Activated CD4-positive, alpha-beta T cell treated with anti-CD3 and anti-CD28 coated beads, Interleukin-2, amount 50 U/mL, for 24 hours (primary cell): ENCODE measurements at places on chromosomes 12 and 14.

- no peak for DNase-seq
Measured at GRCh38 chr14:40119321-40119720, 687.1 kb upstream of the FBXO33 start.

DNA sequence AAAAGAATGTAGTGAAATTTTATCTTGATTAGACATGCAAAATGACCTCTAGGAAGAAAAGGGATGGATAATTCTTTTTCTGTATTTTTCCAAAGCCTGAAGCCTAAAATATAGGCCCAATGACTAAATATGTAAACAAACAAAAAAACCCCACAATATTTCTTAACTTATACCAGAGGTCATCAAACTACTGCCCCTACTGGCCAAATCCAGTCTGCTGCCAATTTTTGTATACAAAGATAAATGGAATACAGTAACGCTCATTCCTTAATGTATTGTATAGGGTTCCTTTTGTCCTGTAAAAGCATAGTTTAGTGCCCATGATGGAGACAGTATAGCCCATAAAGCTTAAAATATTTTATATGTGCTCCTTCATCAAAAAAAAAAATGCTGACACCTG lies 145.7 kb upstream of the ALG10 start:
- DNase-seq = no peak

GRCh38 chr12:51533799-51534198 lies 57.2 kb upstream of the SCN8A start:
- DNase-seq = no peak

GRCh38 chr12:46609273-46609623 lies 216.5 kb downstream of the SLC38A4 start:
- DNase-seq = no peak

DNA sequence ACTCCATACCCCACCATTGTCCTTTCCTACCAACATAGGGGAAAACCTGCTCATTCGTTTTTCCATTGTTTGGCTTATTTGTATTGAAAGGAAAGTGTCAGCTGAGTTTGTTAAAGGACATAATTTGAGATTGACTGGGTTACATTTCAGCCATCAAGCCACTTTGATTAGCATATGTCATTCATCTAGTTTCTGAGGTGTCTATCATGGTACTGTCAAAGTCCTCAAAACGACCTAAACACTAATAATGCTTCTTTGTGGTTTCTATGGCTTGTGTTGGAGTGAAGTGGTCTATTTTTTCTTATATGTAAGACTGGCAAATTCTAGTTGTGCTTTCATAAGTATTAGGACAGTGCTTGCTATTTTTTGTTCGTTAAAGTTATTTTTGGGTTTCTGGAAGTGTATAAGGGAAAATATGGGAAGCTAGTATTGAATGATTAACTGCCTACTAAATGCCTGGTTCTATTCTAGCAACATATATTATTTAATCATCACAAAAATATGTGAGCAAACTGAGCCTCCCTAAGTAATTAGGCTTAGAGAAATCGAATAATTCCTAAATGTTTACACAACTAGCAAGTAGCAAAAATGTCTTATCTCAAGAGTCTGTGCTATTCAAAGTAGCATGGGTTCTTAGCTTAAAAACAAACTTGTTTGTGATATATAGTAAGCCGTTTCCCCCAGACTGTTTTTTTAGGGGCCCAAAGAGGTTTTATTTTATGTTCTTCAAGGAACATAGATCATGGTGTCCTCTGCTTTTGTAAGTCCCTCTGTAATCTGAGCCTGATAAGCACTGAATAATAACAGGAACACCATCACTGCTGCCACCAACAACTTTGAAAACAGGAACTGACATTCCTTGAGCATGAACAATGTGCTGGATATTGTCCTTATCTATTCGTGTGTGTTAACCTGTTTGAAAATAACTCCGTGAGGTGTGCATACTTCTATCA lies 67.1 kb downstream of the DERA start:
- no peak for DNase-seq

GRCh38 chr14:79602045-79602444 lies 609.3 kb downstream of the DIO2 start:
- DNase-seq = no peak

- no peak for DNase-seq
Measured at GRCh38 chr14:38623661-38624060, 367.8 kb upstream of the CLEC14A start.

DNA sequence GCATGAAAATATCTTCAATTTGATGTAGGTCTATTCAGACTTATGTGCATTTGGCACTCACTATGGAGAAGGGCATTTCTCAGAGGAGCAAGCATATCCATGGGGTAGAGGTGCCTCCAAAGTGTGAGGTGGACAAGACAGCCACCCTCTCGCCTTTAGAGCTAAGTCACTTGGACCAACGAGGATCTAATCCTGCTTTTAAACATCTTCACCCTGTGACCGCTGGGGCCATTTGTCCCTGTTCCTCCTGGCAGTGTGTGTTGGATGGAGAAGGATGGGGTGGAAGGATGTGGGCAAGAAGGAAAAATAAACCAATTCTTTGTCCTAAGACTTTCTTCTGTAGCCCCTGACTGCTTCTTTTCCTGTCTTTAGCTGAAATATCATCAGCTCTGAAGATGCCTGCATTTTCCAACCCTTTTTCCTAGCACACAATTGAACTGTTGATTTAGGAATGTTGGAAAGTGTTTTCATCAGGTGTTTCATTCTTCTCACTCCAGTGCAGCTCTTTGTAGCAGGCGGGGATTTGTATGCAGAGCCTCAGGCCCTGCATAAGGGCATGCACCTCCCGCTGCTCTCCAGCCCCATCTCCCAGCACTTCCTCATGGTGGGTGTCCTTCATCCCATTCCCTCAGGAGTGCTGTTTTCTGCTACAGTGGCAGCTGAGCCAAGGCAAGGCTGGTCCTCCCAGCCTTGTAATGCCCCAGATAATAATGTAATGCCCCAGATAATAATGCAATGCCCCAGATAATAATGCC lies 5.3 kb downstream of the FGF6 start:
- no peak for DNase-seq
